Frontal cortex (tissue), 4 donors: ENCODE measurements at places on chromosomes 5 and 9.

GRCh38 chr5:74622122-74622521, 18.4 kb downstream of the ENC1 start:
- no peak for DNase-seq

GRCh38 chr5:10555277-10555684, 8.6 kb upstream of the ANKRD33B start:
- DNase-seq, result no peak

DNA sequence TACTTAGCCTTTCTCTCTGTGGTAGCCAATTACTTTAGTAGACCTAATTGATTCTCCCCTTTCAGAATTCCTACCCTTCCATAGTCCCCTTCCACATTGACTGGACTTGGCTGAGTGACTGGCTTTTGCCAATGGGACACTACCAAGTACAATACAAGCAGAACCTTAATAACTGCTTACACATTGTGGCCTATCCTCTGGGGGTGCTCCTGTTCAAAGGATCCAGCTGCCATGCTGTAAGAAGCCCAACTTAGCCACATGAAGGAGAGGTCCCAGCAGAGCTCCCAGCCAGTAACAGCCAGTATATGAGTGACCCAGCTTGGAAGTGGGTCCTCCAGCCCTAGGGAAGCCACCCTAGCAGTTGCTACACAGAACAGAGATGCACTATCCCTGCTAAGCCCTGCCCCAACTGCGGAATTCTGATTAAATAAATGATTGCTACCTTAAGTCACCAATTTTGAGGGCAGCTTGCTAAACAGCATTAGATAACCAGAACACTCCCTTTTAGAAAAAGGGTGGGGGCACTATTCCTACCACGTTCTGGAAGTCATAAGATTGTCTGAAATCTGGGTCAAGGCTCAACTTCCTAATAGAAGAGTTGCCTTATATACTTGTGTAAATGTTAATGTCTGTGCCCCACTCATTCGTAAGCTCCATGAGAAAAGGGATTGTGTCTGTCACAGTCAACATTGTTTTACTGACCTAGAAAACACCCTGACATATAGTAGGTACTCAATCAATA, 11.1 kb upstream of the APTX start:
- DNase-seq, result no peak

- no peak for DNase-seq
Observed at GRCh38 chr9:98745470-98745869, 36.7 kb upstream of the GABBR2 start.

DNA sequence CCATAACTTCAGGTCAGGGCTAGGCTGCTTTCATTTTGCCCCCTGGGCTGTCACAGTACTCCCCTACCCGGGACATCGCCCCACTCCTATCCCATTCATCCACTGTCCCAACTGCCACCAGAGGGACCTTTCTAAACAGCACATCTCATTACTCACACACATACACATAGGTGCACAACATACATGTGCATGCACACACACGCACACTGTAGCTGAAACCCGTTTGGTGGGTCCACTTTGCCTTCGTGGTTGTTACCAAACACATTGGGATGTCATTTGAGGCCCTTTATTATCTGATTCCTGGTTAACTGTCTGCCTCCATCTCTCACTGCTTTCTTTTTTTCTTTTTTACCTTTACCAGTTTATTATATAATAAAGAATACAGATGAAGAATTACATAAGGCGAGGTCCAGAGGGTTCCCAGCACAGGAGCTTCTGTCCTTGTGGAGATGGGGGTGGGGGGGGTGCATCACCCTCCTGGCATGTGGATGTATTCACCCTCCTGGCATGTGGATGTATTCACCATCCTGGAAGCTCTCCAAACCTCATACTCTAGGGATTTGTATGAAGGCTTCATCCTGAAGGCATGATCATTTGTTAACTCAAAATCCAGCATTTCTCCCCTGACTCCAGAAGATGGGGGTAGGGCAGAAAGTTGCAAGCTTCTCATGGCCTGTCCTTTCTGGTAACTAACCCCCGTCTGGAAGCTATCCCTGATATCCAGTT, 186.0 kb downstream of the GOLPH3 start:
- no peak for DNase-seq

- DNase-seq, result no peak
Observed at GRCh38 chr5:177474002-177474476, 605 bp upstream of the DBN1 start.

GRCh38 chr5:85096421-85096820, 711.7 kb upstream of the EDIL3 start:
- DNase-seq, result no peak

DNA sequence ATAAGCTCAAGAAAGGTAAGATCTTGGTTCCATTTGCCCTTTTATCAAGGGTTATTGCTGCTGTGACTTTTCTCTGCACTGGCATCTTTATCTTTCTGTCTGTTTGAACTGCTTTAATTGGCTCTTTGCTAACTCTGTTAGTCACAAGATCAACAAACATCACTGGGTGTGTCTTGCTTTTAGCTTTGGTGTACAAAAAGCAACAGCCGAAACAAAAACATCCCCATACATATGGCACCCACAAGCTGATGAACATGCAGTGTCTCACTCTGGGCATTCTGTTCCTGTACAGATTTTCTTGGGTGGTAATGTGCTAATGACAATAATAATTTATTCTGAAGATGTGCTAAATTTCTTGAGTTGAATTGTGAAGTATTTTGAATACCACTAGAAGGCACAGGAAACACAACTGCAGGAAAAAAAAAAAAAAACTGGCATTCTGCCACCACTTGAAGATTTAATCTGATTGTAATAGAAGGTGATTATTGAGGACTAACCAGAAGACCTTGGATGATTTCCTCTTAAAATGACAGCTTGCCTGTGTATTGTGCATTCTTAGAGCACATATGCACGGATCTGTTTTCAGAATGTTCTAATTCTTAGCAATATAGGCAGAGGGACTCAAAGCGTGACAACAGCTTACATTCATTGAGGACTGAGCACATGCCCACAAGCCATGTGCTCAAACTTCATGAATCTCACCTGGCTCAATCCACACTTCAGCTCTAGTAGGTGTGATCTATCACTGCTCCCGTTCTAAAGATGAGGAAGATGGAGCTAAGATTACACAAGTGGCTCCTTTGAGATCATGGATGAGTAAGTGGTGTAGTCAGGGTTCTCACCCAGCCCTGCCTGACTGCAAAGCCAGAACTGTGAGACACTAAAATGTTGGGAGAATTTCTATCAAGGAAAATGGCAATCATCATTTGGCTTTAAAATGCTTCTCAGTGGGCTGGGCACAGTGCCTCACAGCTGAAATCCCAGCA, 96.4 kb downstream of the EBF1 start:
- DNase-seq, result no peak

DNA sequence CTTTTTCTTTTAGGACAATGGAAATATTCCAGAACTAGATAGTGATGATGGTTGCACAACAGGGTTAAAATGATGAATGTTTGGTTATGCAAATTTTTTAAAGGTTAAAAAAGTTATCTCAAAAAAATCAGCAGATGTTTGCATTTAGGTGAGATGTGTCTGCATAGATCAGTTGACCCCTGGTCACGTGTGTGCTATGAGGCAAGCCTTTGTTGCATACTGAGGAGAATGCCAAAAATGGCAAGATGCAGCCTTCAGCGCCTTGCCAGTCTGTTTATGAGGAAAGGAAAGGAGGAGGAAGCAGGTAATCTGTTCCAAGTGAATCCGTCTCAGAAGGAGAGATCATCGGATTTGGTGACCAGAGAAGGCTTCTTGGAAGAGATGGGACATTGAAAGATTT, 11.9 kb downstream of the MEGF10 start:
- DNase-seq, result no peak

- no peak for DNase-seq
Observed at GRCh38 chr9:96574931-96575351, 44.7 kb downstream of the CDC14B start.

- no peak for DNase-seq
Observed at GRCh38 chr9:91933556-91934352, 16.3 kb downstream of the ROR2 start.

GRCh38 chr9:113219186-113219936, 1.7 kb downstream of the FKBP15 start:
- DNase-seq, result no peak

DNA sequence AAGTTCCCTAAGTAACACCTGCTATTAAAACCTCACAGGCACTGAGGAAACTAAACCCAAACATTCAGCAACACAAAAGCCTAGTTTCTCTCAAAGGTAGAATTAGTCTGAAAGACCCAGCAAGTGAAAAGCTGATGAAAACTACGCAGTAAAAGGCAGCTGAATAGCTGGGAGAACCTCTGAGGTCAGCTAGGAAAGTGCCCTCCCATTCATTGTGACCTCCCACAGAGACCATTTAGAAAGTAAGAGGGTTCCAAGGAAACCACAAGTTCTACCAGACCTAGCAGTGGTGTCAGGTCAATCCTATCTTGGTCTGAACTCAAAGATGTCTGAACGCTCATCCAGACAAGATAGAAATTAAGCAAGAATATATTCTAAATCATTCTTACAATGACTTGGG, 144.7 kb downstream of the SSBP2 start:
- no peak for DNase-seq

- DNase-seq, result no peak
Observed at GRCh38 chr5:32504989-32505596, 60.6 kb upstream of the ZFR start.

- no peak for DNase-seq
Observed at GRCh38 chr9:85079349-85079748, 409.8 kb downstream of the NTRK2 start.

GRCh38 chr5:172525996-172526360, 71.7 kb upstream of the SH3PXD2B start:
- DNase-seq, result no peak

GRCh38 chr5:82850393-82850792, 226.8 kb downstream of the TMEM167A start:
- no peak for DNase-seq

DNA sequence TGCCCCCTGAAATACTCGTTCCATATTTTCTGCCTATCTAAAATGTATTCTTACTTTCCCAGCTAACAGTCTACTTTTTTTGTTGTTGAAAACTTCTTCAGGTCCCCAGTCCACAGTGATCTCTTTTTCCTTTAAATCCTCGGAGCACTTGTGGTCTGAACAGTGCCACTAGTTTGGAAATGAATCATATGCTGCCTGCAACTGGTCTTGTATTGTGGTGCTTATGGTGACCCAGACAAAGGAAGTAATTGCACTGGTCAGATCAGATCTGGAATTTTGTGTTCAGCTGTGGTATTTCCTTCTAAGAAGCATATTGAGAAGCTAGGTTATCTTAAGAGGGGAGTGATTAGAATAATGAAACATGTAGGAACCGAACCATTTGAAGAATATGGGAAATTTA, 2.9 kb downstream of the UNC13B start:
- DNase-seq, result no peak
